ENCODE measurements at places on chromosomes 13 and 19. TPM values are rescaled to one million over a fixed set of nuclear protein-coding genes. Genes with fewer than 3 reads are reported as not detected.

The CYP4F8 gene
- not detected for total RNA-seq

The CLN5 gene
- 9.0 TPM for total RNA-seq

The FCER2 gene
- total RNA-seq, result not detected

The ZNF813 gene
- 0.13 TPM for total RNA-seq

The LGALS4 gene
- 0.74 TPM for total RNA-seq

The NKG7 gene
- not detected for total RNA-seq

The A1BG gene
- total RNA-seq, result 8.7 TPM

The DLL3 gene
- 10.1 TPM for total RNA-seq

The SPACA4 gene
- total RNA-seq, result not detected

The KLK3 gene
- total RNA-seq, result not detected

The ERICH6B gene
- total RNA-seq, result not detected

The FBN3 gene
- total RNA-seq, result not detected

The LRCH1 gene
- 9.7 TPM for total RNA-seq

The CDC42EP5 gene
- total RNA-seq, result not detected
